ENCODE measurements at places on chromosomes 3 and 15.

GRCh38 chr3:124766113-124767095 lies 36.2 kb downstream of the UMPS start:
- DNase-seq: no peak

- DNase-seq: no peak
These were observed 41.8 kb upstream of the POLG start for GRCh38 chr15:89376388-89376787.

- DNase-seq: no peak
These were observed 393.2 kb downstream of the SOX2 start for GRCh38 chr3:182104881-182105280.

GRCh38 chr3:136753326-136753939 lies 1.3 kb upstream of the STAG1 start:
- no peak for DNase-seq

DNA sequence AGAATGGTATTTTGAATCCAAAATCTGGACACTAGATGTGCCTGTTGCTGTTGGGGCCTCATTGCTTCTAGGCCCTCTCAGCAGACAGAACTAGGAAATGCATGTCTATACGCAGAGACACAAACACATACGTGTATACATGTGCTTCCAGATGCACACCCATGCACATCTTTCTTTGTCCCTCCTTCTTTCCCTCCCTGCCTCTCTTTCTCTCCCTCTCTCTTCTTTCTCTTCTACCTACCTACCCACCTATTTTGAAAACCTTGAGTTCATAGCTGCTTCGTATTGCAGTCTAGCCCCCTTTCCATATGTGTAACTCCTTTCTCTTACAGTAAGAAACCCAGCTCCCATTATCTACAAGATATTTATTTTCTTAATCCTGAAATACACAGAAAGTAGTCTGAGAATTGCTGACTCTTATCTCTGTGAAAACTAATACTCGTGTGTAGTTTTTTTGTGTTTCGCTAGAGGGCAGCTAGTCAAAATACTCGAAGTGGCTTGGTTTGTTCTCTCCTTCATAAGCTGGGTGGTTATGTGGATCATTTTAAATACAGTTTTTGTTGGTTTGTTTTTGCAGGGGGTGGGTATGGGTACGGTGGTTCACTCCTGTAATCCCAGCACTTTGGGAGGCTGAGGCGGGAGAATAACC lies 18.5 kb downstream of the RPL32 start:
- no peak for DNase-seq

- DNase-seq: no peak
These were observed 22.0 kb downstream of the COLQ start for GRCh38 chr3:15499536-15499935.

GRCh38 chr15:92097474-92098178 lies 244.1 kb downstream of the SLCO3A1 start:
- peak; percentile 61 for DNase-seq

GRCh38 chr3:172675441-172676193 lies 35.2 kb downstream of the NCEH1 start:
- DNase-seq: no peak

DNA sequence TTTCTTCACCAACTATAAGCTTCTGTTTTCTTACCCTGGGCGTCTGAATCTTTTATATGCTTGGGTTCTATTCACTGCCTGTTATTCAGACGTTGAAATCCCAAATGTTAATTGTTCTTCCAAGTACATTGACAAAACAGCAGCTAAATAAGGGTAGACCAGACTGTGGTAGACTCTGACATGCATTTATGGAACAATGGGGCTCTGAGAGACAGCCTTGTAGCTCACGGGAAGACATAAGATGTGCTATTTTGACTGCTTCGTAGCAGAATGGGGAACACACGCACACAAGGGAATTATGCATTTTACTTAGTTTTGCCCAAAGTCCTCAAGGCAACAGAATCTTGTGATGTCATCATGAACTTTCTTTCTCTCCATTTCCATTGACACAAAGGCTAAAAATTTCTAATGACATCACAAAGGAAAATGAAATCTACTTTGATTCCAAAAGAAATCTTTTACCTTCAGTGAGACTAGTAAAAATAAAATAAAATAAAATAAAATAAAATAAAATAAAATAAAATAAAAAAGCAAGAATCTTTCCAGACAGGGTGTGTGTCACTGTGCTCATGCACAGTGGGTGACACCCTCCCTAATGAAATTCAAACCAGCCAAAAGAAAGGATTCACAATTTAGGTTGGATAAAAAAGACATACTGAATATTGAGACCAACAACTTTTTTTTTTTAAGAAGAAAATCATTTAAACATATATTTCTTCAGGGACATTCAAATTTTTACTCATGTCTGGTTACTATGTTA lies 346.6 kb downstream of the ZBTB20 start:
- no peak for DNase-seq

DNA sequence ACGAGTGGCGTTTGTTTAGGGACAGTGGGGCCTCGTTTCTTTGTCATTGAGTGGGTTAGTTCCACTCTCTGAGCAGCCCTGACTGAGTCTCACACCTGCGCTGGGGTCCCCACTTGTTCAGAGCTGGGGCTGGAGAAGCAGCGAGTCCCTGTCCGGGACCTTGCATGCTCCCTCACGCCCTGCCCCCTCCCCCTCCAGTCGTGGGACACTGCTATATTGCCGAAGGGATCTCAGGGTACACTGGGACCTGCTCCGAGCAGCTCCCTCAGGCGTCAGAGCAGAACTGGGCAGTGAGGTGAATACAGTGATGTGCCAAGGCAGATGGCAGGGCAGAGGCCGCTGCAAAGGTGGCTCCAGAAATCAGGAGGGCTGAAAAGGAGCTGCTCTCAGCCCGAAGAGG lies 59.9 kb upstream of the KLF13 start:
- DNase-seq: no peak

DNA sequence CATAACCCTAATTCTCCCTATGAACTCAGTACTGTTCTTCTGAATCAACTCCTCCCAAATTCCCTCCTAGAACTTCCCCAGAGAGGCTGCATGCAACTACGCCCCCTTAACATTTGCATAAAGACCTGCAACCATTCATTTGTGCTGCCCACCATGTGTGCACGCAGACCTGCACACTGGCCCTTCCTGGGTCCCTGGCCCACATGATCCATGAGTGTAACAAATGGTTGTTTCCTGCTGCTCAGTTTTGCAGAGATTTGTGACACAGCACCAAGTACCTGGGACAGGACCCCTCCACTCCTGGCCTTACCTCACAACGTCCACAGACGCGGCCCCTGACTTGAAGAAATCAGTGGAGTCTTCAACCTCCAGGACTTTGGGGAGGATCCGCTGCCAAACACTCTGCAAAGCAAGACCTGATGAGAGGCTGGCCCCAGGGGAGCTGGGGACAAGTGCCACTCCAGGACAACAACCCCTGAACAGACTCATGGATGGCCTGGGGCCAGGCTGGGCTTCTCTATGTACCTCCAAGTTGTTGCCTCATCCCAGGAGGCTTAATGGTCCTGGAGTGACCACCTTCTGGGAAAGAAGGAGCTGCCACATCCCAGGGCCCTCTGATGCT lies 33.8 kb downstream of the ALDH1L1 start:
- no peak for DNase-seq

DNA sequence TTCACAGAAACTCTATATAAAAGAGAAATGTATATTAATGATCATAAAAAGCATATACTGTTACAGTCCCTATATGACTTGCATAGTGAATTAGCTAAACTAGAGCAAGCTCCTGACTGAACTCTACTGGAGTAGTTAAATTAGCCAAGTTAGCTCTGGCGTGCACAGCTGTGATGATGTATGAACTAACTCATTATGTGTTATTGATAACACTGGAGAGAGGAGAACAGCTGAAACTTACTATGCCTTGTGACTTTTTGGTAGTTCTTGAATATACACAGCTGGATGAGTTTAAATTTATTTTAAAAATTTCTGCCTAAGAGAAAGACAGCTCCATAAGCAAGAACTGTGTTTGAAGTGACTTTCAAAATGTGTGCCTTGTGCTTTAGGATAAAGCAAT lies 8.1 kb downstream of the TIPARP start:
- DNase-seq: no peak

DNA sequence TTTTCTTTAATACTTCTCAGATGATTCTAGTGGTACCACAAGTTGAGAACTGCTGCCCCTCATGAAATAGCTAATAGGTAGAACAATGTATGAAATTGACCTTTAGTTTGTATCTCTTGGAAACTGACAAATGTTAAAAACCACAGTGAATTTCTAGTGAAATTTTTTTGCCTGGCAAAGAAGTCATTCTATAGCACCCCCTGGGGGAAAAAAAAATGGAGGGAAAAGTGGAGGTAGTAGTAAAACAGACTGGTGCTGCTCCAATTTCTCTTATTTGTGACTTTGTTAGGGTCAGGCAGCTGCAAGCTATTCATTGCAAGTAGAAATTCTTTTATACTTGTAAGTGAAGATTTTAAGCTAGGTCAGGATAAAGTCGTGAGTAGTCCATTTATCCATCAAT lies 605.0 kb downstream of the NLGN1 start:
- no peak for DNase-seq

DNA sequence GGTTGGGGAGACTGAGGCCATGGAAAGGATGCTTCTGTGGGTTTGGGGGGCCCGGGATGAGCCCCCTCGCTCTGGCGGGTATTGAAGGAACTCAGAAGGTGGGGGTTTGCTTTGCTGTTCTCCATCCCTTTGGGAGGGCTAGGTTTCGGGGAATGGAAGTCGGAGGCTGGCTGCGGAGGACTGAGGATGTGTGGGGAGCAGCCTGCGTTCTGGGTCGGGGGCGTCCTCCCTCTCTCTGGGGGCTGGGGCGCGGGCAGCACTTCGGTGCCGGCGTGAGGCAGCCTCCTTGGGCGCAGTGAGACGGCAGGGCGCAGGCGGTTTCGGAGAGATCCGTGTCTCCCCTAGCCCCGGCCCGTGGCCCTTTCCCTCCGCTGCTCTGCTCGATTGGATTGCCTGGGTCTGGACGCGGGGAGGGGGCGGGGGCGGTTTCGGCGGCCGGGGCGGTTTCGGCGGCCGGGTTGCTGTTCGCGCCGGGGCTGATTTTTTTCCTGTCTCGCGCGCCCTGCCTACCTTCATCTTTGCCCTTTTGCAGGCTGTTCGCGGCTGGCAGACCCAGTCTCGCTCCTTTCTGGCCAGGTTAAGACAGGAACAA lies 1.4 kb downstream of the PTPRG start:
- DNase-seq: peak; percentile 3

DNA sequence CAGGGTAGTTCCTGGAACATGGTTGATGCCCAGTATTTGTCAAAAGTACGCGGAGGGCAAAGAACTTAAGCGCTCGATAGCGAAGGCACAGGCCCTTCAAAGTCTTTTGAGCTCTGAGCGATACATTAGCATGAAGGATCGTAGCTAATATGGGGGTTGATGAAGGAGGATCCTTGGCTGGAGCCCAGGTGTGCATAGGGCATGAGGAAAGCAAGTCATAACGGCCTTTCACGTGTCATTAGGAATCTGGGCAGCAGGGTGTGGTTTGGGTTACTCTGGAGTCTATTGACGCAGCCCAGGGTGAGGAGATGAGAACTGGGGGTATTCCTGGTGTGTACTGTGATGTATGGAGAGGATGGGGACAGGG lies 31.7 kb downstream of the SPINK8 start:
- peak; percentile 39 for DNase-seq

- DNase-seq: no peak
These were observed 213.1 kb upstream of the LRRFIP2 start for GRCh38 chr3:37387462-37387861.

DNA sequence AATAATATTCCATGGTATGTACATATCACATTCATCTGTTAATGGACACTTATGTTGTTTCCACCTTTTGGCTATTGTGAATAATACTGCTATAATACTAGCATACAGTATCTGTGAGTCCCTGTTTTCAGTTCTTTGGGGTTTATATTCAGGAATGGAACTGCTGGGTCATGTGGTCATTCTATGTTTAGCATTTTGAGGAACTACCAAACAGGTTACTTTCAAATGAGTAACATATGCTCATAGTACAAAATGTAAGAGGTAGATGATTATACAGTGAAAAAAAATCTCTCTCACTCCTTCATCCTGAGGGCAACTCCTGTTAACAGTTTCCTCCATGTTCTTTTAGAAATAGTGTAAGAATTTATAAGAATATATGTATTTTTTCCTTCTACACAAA lies 162.2 kb downstream of the PLD1 start:
- DNase-seq: no peak

GRCh38 chr3:57110798-57111197 lies 50.3 kb downstream of the SPATA12 start:
- no peak for DNase-seq

DNA sequence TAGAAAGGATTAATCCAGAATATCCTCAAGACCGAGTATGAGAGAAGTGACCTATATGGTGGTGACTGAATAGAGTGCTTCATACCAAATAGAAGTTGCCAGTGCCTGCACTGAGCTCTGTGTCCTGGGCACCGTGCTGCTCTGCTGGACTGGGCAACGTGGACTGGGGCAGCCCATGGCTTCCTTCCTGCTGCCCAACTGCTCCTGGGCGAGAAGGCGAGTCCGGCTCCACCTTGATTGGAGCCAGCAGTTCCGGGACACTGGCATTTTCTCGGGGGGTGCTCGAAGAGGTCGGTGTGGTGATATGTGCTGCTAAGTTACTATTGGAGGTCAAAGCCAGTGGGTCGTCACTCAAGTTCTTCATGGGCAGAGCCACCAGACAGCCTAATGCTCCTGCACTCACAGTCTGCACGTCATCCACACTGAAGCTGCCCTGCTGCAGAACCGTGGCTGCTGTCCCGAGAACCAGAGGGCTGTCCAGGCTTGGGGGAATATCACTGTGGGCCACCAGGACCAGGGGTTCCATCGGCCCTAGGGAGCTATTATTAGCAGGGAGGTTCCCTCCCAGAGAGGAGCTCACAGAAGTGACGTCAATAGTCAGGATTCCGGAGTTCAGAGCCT lies 14.1 kb downstream of the ZXDC start:
- no peak for DNase-seq

DNA sequence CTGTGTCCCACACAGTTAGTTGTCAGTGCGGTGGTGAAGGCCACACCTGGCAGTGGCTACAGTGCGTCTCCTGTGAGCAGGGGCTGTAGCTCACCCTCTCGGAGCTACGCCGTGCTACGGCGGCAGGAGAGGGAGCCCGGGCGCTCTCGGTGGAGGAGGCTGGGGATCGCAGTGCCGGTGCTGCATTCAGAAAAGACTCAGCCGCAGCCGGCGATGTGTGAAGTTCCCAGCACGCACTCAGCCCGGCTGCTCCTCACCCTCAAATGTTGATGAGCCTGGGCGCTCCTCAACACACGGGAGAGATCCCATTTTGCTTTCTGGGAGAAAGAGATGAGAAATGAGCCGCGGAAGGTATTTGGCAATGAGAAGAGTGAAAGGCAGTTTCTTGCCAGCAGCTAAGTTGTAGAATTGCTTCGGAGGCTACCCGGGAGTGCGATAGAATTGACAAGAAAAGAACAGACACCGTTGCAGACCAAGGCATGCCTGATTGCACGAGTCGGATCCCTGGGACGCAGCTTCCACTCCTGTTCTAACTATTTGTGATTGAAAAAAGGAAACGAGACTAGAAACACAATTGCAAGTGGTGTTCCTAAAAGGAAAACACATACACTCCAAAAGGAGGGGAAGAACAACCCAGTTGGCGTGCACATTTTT lies at the start of gene UNC13C:
UNC13C (plus strand) TSS at position 189 of the 654 bp plus-strand sequence. CDS start 34,463 bp downstream, outside the sequence.
- DNase-seq: peak; percentile 2

- DNase-seq: no peak
These were observed 39.9 kb downstream of the MYO5A start for GRCh38 chr15:52488830-52489229.

GRCh38 chr3:21310891-21311290 lies 440.1 kb downstream of the ZNF385D start:
- no peak for DNase-seq

All from activated CD4-positive, alpha-beta T cell treated with anti-CD3 and anti-CD28 coated beads for 48 hours (primary cell).